ENCODE measurements at places on chromosomes 16 and 17.
A peak's percentile ranks its signal among the peaks of the same experiment; 100 is the strongest.

DNA sequence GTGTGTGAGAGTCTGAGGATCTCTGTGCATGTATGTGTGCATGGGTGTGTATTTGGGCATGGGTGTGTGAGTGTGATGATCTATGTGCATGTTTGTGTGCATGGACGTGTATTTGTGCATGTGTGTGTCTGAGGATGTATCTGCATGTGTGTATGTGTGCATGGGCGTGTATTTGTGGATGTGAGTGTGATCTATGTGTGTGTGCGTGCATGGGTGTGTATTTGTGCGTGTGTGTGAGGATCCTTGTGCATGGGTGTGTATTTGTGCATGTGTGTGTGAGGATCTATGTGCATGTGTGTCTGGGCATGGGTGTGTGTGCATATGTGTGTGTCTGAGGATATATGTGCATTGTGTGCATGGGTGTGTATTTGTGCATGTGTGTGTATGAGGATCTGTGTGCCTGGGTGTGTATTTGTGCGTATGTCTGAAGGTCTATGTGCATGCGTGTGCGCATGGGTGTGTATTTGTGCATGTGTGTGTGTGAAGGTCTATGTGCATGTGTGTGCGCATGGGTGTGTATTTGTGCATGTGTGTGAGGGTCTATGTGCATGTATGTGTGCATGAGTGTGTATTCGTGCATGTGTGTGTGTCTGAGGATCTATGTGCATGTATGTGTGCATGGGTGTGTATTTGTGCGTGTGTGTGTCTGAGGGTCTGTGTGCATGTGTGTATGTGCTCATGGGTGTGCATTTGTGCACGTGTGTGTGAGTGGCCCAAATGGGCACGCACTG, 26.5 kb upstream of the ITGAX start:
- no peak for DNase-seq

- DNase-seq, result no peak
These were observed 18.5 kb upstream of the KCTD5 start for GRCh38 chr16:2663553-2664546.

GRCh38 chr16:26133416-26134093, 441.8 kb downstream of the HS3ST4 start:
- no peak for DNase-seq

DNA sequence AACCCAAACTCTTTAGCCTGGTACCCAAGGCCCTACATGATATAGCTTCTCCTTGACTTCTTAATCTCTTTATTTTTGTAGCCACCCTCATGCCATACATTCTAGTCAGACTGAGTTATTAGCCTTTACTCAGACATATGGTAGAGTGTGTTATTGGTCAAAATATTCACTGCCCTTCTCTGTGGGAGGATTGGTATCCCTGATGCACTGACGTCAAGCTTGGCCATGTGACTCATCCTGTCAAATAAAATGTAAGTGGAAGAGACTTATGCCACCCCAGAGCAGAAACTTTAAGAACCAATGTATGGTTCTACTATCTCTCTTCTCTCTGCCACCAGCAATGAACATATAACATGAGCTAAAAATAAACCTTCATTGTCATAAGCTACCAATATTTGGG, 12.2 kb upstream of the BEAN1 start:
- DNase-seq, result no peak

GRCh38 chr17:3879186-3879585, 13.7 kb downstream of the CAMKK1 start:
- no peak for DNase-seq

DNA sequence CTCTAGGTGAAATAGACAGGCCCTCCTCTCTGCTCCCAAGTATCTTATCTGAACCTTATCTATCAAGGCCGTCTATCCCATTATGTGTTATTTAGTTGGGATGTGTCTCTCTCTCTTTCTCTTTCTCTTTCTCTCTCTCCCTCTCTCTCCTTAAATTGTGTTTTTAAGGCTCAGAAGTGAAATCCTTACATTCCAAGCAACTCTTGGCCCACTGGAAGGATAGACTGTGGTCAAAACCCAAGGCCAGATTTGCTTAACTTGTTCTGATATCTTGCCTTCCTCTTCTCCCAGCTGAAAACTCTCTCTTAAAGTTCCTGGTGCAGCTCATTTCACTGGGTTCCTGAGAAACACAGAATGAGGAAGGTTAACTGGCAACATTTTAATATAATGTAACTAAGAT, 14.7 kb downstream of the CDRT4 start:
- DNase-seq, result no peak

GRCh38 chr16:85416228-85417109, 196.7 kb upstream of the GSE1 start:
- peak; percentile 53 for DNase-seq

DNA sequence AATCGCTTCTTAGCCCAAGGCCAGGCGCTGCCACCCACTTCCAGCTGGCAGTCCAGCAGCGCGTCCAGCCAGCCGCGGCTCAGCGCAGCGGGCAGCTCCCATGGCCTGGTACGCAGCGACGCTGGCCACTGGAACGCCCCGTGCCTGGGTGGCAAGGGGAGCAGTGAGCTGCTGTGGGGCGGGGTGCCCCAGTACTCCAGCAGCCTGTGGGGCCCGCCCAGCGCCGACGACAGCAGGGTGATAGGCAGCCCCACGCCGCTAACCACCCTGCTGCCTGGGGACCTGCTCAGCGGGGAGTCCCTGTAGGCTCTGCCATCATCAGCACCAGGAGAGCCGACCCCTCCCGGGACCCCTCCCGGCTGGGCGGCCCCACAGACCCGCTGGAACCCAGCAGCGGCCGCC, 24.0 kb downstream of the TMC6 start:
- DNase-seq, result no peak

DNA sequence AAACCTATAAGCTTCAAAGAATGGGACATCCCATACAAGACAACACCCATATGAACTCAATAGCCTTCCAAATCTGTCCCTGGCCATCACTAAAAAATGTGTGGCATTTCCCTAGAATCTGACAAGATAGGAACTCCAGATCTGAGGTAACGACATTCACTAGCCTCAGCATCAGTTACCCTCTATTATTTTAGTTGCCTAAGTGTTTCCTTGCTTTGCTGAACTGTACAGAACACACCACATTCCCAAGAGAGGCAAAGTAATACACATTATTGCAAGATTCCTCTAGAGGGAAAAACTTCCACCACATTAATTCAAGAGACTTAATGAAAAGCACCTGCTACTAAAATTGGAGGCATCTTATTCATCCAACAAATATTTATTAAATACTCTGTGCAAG, 5.0 kb downstream of the LSM12 start:
- DNase-seq, result no peak

DNA sequence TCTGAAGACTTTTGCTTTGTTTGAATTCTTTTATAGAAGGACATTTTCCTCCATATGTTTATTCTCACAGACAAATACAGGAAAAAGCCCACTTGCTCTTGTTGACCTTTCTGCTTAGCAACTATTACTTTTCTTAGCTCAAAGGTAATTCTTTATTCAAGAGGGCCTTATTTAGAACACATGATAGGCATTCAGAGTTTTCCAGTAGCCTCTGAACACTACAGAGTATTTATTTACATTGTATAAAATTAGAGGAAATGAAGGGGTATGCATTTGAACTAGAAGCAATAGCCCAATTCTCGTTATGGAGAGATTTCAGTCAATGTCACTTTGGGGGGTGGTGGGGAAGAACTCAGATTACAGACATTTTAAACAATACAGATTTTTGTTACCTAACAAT, 581.7 kb downstream of the KCNJ2 start:
- no peak for DNase-seq

DNA sequence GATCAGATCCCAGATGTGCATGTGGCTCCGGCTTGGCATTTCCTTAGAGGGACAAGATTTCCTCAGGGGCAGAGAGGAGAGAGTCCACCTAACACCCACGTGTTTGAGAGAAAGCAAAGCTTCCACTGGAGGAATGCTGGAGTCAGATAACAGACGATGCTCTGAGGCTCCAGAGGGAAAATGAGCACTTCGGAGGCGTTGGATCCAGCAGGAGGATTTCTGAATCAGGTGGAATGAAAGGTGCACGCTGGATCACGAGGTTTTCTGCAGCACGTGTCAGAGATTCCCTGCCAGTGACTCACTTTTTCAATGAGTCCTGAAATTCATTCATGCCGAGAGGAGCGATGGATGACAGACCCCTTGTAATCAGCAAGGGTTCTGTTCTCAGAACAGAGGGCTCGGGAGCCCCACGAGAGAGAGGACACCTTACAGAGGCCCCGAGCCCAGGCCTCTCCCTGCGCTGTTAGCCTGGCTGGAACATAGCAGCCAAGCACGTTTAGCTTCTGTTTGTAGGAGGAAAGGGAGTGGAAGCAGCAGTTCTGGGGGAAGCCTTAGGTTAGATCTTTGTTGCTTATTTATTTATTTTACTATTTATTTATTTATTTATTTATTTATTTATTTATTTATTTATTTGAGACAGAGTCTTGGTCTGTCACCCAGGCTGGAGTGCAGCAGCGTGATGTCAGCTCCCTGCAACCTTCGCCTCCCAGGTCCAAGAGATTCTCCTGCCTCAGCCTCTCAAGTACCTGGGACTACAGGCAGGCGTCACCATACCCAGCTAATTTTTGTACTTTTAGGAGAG, 49.3 kb upstream of the JPH3 start:
- no peak for DNase-seq

DNA sequence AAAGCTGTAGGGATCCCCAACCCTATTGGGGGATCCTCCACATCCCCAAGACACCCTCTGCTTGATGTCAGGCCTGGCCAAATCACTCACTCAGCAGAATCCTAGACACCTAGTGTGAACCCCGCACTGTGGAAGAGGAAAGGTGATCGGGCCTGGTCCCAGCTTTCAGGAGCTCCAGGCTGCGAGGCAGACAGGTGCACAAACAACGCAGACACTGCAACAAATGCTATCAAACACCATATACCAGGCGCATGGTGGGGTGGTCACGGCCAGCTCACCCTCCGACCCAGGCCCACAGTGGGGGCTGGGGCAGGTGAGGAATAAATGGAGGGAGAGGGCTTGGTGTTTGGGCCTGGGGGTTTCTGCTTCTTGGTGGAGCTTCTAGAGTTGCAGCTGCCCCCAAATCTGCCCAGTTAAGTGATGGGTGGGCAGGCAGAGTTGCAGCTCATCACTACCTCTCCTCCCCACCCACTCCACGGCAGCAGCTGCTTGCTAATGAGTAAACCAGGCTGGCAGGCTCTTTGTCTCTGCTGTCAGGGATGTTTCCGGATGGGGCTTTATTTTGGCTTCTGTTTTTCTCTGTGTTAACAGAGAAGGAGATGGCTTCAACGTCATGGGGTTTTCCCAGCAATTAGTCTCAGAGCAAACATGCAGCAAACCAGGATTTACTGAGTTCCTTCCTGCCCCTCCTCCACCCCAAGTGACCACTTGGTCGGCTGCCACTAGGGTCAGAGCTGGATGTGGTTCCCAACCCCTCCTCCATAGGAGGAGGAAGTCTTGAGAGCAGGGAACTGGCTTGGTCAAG, 46.6 kb downstream of the PECAM1 start:
- DNase-seq, result no peak

- DNase-seq, result no peak
These were observed 8.7 kb upstream of the SLC7A5 start for GRCh38 chr16:87877942-87878507.

- DNase-seq, result no peak
These were observed at the start of gene KRTAP2-3 for GRCh38 chr17:41060052-41060604. Gene KRTAP2-3, minus strand, starts transcription at chr17:41060114. Its CDS starts 64 bp downstream, at chr17:41060050.
